ENCODE measurements at places on chromosomes 5 and 9. TPM values are rescaled to one million over a fixed set of nuclear protein-coding genes. Genes with fewer than 3 reads are reported as not detected.

Gene RNF20
- 59.9 TPM for polyA plus RNA-seq

GRCh38 chr5:7728076-7728475 lies 122.9 kb downstream of the CFAP90 start:
- DNase-seq: no peak

DNA sequence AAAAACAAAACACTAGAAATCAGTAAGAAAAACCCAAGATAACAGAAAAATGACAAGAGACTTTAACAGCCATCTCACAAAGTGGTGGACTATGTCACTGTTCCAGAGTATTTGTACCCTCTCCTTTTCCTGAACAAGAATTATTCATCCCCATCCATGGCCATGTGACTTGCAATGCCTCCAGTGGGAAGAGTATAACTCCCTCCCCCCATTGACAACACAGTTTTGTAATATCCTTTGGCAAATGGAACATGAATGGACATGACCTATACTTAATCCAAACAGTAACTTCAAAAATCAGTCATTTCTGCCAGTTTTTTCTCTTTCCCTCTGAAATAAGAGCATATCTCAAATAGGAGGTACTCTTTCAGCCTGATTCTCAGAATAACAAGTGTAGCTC lies 33.9 kb downstream of the PTBP3 start:
- no peak for DNase-seq

GRCh38 chr5:132428147-132428482 lies 58.6 kb downstream of the SLC22A5 start:
- DNase-seq: no peak

Gene CCDC69
- 3.9 TPM for polyA plus RNA-seq

DNA sequence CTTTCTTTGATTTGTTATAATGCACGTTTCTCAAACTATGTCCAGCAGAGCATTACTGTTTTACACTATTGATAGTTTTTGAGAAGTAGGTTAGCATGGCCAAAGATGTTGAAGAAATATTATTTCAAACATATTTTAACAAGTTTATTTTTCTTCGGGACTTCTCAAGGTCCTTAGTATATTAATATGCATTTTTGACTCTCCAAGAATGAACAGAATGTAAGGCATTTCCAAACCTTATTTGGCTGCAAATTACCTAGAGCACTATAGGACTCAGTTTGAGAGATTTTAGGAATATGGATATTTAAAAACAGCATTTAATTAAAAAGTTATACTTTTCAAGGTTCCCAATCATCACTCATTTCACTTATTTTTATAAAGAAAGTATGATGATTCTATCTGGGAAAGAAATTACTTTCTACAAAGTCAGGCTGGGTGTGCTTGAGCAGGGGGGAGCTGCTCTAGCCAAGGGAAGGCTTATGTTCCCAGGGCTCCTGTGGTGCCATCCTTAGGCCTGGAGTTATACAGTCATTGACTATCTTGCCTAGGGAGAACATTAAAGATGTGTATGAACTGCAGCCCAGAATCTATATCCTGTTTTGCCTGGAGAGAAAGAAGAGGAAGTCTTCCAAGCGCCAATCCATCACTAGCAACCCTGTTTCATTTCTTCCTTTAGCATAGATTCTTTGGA lies 27.6 kb upstream of the NREP start:
- DNase-seq: no peak

- DNase-seq: no peak
Observed at GRCh38 chr5:5738797-5739489, 316.5 kb downstream of the ICE1 start.

DNA sequence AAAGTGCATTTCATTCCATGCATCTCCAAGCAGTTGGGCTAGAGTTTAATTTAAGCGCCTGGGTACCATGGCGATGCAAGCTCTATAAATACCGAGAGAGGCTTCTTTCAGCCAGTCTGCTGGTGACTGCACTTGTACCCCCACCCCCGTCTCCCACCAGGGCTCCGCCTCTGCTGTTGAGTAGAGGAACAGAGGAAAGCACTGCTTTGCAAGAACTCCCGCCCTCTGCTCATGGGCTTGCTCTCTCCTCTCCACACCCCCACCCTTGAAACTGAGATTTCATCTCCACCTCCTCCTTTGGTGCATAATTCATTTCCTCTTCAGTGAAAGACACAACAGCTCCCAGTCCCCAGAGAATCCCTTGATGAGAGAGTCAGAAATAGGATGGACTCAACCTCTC lies 5.1 kb upstream of the WWC1 start:
- DNase-seq: no peak

DNA sequence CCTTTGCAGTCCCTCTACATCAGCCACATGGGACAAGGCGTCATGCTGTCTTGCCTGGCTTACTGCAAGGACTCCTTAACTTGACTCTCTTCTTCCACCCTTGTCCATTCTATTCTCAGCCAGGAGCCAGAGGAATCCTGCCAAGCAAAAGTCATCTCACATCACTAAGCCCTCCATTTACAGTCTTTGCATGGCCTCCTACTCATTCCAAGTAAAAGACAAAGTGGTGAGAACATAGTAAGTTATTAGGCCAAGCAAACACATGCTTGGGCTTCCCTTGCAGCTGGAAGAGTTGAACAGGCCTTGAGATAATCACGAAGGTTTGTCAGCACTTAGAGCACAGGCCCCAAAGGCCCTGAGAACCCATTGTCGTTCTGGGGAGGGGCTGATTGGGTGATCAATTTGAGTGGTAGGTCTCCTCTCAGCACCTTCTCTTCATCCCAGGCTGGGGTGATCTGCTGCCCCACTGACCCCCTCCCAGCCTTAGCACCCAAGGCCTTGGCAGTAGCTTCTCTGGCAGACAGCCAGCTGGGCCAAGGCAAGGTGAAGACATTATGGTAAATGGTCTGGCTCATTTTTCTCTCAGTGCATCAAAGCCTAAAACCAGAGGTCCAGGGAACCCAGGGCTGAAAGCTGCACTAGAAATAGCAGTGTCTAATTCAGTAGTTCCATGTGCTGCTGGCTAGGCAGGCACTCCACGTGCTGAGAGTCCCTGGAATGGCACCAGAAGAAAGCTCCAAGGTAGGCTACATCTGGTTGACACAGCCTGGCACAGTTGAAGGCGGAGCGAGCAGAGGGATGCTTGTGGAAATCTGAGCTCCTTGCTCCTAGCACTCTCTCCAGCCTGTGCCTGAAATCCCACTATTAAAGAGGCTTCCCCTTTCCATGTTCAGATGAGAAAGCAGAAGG lies 121.4 kb downstream of the ASTN2 start:
- no peak for DNase-seq

Measured in renal cortex interstitium (tissue), 15 donors.